ENCODE measurements at places on chromosomes 3 and 15.

DNA sequence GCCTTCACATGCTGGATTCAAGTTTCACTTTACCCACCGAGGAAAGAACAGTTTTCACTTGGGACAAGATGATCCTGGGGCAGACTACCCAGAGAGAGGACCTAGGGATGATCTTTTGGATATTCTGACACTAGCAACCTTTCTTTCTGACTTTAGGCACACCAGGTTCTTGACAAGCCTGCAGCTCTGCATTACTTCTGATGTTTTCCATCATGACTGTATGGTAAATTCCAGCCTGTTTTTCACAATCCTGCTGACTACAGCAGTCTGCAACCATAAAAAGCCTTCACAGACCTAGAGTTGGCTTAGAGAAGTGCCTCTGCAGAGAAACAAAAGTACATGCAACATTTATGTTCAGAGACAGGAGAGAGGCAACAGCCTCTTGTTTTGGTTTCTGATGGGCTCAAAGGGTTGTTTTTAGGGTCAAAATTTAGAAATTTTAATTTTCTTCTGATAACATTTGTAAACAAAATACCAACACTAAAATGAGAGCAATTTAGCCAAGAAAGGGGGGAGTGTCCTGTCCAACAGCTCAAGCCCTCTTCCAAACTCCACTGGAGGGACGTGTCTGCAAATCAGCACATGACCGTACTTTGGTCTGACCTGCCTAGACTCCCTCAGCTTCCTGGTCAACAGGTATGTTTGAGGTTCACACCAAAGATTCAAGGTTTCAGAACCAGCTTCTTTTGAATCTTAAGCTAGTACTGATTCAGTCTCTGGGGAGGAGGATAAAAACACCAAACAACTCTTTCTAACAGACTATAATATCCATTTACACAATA, 799 bp downstream of the ABI3BP start:
- no peak for DNase-seq

- DNase-seq = no peak
Measured at GRCh38 chr3:177050501-177051237, 146.6 kb downstream of the TBL1XR1 start.

- no peak for DNase-seq
Measured at GRCh38 chr3:161452179-161452578, 44.4 kb upstream of the OTOL1 start.

DNA sequence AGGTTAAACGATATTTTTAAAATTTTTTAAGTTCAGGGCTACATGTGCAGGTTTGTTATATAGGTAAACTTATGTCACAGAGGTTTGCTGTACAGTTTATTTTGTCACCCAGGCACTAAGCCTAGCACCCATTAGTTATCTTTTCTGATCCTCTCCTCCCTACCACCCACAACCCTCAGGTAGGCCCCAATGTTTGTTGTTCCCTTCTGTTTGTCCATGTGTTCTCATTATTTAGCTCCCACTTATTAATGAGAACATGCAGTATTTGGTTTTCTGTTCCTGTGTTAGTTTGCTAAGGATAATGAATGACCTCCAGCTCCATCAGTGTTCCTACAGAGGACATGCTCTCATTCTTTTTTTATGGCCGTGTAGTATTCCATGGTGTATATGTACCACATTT, 14.9 kb downstream of the FAM162A start:
- DNase-seq = no peak

DNA sequence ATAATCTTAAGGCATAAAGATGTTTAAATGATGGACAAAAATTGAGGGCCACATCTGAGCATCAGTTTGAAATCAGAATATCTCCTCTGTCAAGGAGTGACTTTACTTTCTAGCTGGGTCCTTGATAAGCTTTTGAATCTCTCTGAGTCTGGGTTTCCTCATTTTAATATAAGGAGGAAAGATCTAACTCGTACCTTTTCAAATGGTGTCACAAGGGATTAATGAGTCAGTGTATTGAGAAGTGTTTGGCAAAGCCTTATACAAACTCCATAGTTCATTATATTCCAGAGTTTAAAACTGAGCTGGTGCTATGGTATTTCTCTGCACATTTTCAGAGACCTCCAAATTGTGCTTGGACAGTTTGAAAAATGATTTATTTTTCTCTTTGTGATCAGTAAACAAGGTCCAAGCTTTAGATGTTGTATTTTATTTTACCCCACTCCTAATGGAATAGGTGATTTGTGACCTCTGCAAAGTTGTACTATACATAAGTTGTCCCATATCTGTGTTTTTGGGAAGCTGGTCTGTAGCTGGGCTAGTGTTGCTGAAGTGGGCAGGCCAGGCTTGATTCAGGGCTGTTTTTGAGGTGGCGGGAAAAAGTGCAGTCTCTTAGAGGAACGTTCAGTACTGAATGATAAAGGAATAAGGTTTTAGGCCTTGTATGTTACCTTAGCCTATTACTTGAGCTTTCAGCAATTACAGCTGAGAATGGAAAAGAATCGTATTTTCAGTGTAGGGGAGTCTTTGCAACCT, 5.6 kb downstream of the FNDC3B start:
- no peak for DNase-seq

DNA sequence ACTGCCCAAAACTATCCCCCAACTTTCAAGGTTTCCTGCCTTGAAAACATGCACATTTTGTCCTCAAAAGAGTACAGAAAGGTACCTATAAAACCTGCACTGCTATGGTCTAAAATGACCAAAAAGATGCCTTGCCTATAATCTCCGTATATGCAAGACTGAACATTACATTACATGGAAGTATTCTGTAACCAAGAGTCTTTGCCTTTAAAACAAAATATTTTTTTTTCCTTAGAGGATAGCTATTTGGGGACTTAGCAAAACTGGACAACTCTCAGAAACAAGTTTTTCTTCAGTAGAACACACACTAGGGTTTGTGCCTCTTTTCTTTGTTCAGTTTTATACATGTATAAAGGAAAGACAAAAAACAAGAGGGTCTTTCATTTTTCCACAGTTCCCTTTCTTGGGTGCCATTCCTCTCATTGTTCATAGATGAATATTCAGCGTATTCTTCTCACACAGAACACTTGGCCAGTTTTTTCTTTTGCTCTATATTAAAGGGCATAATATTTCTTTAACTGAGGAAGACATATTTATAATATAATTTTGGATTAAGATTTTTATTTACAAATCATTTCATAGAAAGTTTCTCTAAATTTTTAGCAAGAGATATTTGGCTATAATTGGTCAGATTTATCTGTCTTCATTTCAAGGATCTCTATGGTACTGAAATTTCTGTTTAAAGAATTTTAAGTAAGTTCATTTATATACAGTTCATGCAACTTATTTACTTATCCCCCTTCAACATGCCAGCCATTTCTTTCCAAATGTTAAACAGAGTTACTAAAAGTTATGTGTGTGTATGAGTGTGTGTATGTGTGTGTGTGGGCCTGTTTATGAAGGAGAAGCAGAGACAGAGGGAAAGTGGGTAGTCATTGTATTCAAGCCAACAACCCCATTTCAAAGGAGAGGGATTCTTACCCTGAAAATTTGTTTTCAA, 142.6 kb downstream of the ZBTB20 start:
- no peak for DNase-seq

DNA sequence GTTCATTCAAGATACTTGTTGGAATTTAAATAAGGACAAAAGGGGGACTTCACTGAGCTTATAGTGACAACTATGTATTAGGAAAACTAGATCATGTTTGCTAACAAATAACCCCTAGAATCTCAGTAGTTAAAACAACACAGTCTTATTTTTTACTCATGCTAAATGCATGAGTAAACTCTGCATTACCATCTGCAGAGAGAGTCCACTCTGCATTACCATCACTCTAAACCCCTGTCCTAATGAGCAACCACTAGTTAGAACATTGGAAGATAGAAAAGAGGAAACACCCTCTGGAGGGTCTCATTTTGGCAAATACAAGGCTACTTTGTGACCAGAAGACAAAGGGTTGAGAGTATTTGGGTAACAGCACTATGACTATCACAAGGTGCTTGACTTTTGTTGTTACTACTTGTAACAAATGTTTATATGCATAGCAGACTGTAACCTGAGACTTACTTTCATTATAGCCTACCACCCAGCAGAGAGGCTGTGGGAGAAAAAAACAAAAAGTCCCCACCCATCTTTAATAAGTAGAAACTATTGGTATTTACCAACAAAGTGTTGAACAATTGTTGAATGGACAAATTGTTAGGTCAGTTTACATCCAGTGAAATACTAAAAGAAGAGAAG, 99.1 kb downstream of the OXSM start:
- no peak for DNase-seq

DNA sequence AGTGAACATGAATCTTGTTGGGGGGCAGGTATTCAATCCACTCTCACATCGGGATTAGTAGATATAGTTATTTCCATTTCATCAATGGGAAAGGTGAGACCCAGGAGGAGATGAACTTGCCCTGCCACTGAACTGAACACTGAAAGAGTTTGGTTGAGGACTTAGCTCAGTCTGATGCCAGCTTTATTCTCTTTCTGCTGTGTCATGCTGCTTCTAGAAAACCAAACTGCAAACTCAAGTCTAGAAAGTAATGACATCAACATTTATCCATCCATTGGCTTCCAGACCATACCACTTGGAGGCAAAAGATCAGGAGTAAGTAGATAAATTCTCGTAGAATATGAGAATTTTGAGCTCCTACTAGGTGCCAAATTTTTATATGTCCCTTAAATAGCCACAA, 288.0 kb upstream of the CTNNB1 start:
- no peak for DNase-seq

GRCh38 chr3:143309705-143310104, 190.1 kb downstream of the CHST2 start:
- no peak for DNase-seq

- no peak for DNase-seq
Measured at GRCh38 chr15:88029696-88030095, 226.8 kb downstream of the NTRK3 start.

DNA sequence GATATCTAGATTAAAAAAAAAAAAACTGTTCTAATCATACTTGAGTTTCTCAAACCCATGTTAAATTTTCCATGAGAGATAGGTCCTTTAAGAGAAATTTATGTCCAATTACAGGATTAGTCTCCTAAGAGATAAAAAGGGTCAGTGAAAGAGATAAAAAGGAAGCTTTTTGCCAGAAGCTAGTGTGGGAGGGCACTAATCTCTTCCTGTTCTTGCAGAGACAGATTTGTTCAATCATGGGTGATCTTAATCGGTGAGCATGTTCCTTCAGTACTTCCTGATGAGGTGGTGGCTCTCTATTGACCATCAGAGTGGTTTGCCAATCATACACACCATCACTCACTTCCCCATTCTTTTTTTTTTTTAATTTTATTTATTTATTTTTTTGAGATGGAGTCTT, 16.9 kb upstream of the LPP start:
- no peak for DNase-seq

DNA sequence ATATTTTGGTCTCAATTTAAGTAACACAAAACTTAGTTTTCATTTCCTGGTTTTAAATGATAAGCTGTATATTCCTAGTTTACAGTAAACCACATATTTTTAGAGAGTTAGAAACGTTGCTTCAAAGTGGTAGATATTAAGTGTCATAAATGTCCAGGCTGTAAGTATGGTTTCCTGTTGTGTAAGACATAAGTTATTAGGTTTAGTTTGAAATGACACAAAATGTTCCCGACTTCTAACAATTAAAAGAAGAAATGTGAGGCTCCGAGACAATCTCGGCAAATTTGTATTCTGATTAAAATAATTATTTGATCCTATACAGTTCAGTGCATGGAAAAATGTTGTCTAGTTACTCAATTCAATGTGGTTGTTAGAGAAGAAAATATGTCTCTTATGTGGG, 387.3 kb downstream of the EPHA3 start:
- no peak for DNase-seq

GRCh38 chr3:139297588-139298311, 46.1 kb upstream of the MRPS22 start:
- no peak for DNase-seq

GRCh38 chr3:174440253-174440701, 418.9 kb upstream of the NAALADL2 start:
- DNase-seq = no peak

- no peak for DNase-seq
Measured at GRCh38 chr3:184500344-184500923, 61.2 kb upstream of the EPHB3 start.

- DNase-seq = no peak
Measured at GRCh38 chr3:7752005-7752404, 749.6 kb upstream of the LMCD1 start.

DNA sequence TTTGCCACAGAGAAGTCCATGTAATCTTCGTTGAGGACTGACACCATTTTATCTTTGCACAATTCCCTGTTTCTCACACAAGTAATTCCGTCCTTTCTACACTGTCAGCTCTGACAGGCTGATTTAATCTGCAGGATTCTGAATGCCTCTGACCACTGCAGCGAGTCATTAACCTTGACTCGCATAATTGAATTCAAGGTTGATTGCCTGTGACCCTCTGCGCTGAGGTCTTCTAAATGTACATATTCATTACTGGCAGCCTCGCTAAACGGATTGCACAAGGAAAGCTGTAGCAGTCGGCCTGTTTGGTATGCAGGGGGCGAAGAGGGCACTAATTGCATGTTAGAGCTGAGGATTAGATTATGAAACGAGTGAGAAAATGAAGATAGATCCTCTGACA, 147.8 kb downstream of the SHOX2 start:
- DNase-seq = no peak

DNA sequence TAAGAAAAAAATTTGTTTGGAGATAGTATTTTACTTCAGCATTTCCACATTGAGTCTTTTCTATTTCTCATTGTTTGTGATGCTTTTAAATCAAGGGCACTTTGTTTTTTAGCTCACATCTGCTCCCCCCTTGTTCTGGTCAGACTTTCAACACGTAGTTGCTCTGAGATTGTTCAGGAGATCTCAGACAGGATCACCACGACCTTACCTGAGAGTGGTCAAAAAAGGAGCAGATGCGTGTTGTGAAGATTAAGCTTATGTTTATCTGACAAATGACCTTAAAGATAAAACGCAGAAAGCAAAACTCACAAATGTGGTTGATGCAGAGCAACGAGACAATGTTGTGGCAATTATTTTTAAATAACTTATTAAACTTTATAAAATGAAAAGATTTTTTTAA, 298.3 kb downstream of the ROBO2 start:
- DNase-seq = no peak

- no peak for DNase-seq
Measured at GRCh38 chr3:109382588-109382987, 45.2 kb upstream of the DPPA4 start.

GRCh38 chr3:22495241-22495640, 707.9 kb upstream of the UBE2E2 start:
- DNase-seq = no peak

GRCh38 chr15:66580643-66581042, 14.8 kb upstream of the LCTL start:
- no peak for DNase-seq
